CD4-positive, alpha-beta T cell treated with Interleukin-2 at 100 ng/mL for 4 hours (primary cell): ENCODE measurements at places on chromosomes 16 and 17.
A peak's percentile ranks its signal among the peaks of the same experiment; 100 is the strongest.

GRCh38 chr17:16933317-16934132 lies 38.4 kb downstream of the TNFRSF13B start:
- no peak for DNase-seq

DNA sequence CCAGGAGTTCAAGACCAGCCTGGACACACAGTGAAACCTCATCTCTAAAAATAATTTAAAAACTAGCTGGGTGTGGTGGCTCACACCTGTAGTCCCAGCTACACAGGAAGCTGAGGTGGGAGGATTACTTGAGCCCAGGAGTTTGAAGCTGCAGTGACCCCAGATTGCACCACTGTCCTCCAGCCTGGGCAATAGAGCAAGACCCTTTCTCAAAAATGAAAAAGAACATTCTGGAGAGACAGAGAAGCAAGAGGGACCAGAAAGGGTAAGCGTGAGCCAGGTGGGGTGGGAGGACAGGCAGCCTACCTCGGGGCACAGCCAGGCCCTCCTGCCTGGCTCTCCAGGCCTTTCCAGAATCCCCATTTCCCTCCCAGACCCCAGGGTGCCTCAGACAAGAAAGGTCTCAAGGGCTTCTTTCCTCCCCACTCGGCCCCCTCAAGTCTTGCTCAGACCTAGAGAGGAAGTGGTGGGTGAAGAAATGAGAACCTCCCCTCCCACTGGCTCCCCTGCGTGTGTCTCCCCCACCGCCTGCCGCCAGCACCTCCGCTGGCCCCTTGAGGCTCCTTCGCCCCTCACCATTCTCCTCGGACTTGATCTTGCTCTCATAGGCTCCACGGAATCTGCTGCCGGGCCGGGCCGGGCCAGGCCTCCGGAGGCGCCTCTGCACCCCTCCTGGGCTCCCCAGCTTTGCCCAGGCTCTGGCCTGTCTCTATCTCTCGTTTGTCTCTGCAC lies 503 bp downstream of the C16orf54 start:
- DNase-seq = peak; percentile 67

DNA sequence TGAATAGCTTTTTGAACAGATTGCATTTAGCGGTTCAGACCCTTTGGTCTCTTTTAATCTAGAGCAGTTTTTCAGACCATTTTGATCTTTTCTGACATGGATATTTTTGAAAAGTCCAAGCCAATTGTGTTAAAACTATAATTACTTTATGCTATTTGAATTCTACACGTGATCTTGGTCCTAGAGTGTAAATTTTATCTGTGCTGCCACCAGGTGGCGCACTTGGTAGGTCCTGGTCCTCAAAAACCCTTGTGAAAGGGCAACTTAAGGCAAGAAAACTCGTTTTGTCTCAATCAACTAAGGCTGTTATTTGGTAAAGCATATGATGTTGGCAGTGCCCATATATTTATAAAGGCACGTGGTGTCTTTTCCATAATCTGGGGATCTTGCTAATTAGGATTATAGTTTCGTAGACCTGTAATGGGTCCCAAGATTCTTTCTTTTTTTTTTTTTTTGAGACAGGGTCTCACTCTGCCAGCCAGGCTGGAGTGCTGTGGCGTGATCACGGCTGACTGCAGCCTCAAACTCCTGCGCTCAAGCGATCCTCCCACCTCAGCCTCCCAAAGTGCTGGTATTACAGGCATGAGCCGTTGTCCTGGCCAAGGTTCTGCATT lies 43.9 kb upstream of the TEX2 start:
- DNase-seq = peak; percentile 69

- no peak for DNase-seq
Measured at GRCh38 chr17:14826358-14826757, 438.8 kb downstream of the PMP22 start.

- DNase-seq = no peak
Measured at GRCh38 chr17:72302735-72303134, 181.9 kb downstream of the SOX9 start.

- no peak for DNase-seq
Measured at GRCh38 chr17:16329519-16330271, 23.6 kb downstream of the CENPV start.

GRCh38 chr16:2698965-2699750 lies 16.8 kb downstream of the KCTD5 start:
- DNase-seq = no peak

DNA sequence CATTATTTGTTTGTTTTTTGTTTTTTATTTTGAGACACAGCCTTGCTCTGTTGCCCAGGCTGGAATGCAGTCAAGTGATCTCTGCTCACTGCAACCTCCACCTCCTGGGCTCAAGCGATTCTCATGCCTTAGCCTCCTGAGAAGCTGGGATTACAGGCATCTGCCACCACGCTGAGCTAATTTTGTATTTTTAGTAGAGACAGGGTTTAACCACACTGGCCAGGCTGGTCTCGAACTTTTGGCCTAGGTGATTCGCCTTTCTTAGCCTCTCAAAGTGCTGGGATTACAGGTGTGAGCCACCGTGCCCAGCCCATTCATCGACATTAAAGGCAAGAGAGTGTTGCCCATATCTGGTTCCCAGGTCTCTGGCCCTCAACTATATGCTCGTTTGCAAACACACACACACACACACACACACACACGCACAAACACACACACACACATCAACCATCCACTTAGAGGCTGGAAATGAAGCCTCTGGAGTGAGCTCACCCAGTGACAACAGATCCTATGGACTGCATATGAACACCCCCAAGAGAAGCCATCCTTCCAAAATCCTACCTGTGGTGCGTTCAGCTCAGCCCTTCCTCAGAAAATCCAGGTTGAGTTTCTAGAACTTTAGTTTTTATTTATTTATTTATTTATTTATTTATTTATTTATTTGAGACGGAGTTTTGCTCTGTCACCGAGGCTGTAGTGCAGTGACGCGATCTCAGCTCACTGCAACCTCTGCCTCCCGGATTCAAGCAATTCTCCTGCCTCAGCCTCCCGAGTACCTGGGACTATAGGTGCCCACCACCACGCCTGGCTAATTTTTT lies 12.3 kb upstream of the SEPHS2 start:
- DNase-seq = no peak

- DNase-seq = peak; percentile 10
Measured at GRCh38 chr17:78558181-78558850, 18.9 kb downstream of the DNAH17 start.

DNA sequence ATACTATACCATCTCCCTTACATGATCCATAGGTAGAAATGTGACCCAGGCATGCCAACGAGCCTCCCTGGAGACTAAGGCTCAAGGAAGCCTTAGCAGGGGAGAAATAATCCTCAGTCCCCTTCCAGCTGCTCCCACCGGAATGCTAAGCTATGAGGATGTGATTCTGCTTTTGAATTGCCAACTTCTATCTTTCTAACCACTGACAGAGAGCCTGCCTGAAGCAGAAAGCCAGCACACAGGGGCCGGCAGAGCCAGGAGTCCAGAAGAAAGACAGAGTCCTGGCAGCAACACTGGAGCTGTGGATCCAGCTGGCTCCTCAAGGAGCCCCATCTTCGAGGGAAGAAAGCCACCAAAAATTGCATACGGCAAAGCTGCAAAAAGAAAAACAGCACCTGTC lies 579.6 kb upstream of the CDH5 start:
- DNase-seq = no peak

GRCh38 chr17:32564325-32564724 lies 77.5 kb downstream of the CDK5R1 start:
- DNase-seq = no peak

DNA sequence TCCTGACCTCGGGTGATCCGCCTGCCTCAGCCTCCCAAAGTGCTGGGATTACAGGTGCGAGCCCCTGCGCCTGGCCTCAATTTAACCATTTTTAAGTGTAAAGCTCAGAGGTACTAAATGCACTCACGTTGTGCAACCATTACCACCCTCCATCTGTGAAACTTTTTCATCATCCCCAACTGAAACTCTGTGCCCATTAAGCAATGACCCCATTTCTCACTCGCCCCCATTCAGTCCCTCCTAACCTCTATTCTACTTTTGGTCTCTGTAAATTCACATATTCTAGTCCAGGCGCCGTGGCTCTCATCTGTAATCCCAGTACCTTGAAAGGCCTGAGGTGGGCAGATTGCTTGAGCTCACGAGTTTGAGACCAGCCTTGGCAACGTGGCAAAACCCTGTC lies 8.3 kb upstream of the SPNS3 start:
- DNase-seq = no peak

GRCh38 chr17:79473111-79473875 lies 137.6 kb downstream of the RBFOX3 start:
- DNase-seq = no peak

DNA sequence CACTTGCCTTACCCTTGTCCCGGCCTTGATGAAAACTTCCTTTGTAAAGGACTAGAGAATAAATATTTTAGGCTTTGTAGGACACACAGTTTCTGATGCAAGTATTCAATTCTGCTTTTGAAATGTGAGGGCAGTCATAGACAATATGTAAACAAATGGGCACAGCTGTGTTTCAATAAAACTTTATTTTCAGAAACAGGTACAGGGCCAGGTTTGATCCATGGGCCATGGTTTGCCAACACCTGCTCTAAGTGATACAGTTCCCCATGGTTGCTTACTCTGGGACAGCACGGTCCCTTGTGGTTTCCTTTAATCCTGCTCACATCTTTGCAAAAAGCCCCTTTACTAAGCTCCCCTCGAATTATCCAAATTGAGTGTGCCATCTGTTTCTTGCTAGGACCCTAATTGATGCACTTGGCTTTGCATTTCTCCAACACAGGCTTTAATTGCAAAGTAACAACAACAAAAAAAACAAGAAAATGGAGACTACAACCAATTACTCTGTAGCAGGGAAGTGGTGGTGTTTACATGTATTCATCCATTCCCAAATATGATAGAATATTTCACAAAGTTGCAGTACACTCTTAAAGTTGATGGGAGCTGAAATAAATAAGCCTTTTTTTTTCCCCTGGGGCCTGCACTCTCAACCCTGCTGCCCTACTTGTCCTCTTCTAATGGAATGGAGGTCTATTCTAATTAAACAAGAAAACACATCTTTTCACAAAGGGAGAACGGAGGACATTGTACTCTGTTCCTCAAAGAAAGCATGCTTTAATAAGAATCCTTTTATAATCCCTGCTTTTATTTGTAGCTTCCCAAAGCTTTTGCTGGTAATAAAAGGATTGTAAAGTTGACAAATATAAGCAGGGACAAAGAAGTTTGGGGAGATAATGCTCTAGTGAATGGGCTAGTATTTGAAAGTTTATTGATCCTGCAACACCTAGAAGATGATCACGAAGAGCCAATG lies 37.7 kb upstream of the TOX3 start:
- no peak for DNase-seq

DNA sequence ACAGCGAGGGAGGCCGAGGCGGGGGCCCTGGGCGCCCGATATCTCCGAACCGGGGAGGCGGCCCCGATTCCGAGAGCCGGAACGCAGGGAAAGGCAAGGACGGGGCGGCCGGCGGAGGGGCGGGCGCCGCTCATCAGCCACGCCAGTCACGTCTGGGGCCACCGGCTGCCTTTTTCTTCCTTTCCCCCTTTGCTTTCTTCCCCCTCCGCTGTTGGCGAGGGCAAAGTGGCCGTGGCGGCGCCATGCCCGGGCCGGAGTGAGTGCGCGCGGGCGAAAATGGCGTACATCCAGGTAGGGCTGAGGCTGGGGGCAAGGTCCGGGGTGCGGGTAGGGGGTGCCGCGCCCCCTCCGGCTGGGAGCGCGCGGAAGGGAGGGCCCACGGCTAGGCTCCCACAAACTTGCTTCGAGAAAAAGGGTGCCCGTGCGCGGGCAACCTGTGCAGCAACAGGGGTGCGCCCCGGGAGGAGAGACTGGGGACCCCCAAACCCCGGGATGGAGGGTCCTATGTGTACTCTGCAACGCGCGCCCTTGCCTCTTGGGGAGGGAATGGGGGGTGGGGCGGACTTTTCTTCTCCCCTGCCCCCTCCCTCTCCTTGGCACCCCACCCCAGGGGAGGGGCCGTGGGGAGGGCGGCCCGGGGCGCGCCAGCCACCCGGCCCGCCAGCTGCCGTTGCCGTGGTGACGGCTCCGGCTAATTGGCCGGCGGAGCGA lies 486 bp downstream of the SYT17 start:
- no peak for DNase-seq

DNA sequence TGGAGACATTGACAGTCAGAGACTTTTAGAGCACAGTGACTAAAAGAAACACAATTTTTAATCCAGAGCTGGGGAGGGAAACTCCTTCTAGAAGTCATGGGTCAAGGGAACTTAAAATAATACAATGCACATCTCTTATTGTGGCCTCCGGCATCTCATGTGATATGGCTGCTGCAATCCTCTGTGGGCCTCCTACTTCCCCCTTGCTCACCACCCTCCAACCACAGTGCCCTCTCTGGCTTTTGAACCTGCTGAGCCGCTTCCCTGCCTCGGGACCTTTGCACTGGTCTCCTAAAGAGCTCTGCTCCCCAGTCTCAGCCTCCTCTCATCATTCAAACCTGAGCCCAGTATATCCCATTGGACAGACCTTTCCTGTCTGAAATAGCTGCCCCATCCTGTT lies 47.6 kb downstream of the HS3ST2 start:
- DNase-seq = no peak

DNA sequence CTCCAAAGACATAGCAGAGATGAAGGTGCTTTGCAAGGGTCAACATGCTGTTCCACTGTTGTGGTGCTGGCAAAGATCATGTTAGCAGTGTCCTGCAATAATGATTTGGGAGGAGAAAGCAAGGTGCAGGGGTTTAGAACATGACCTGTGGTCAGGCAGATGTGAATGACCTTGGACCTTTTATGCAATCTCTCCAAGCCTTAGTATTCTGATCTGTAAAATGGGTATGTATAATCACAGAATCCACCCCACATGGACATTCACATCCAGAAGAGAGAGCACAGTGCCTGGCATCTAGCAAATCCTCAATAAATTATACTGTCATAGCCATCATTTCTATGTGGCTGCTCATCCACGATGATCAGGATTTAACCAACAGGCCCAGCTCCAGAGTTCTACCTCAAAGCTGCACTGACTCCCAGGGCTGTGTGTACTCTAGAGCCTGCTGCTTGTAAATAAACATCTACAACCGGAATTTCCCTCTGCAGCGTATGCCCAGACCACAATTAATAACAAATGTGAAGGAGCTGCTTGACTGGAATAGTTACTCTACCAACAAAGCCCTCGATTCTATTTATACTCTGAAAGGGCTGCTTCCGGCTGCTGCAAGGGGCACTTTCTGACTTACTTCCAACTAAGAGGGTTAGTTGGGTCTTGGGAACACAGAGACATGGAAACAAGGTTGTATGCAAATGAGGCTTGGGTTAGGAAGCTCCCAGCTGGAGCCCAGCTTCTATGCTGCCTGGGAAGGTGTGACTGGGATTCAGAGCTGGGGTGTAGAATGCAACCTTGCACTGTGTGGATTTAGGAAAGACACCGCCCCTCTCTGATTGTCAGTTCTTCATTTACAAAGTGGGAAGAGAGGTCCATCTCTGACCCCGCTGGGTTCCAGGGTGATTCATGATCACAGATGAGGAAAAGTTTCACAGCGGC lies 265.2 kb downstream of the XYLT1 start:
- DNase-seq = no peak

GRCh38 chr17:65558683-65559460 lies 2.6 kb downstream of the AXIN2 start:
- no peak for DNase-seq

- no peak for DNase-seq
Measured at GRCh38 chr17:37069087-37069486, 120.3 kb downstream of the AATF start.

GRCh38 chr17:60392845-60393702 lies 1.1 kb upstream of the USP32 start:
- no peak for DNase-seq

- no peak for DNase-seq
Measured at GRCh38 chr17:12386225-12386624, 279.5 kb upstream of the MYOCD start.

- DNase-seq = no peak
Measured at GRCh38 chr17:34182036-34182803, 72.9 kb upstream of the CCL2 start.
